ENCODE measurements at places on chromosomes 12 and 14.

DNA sequence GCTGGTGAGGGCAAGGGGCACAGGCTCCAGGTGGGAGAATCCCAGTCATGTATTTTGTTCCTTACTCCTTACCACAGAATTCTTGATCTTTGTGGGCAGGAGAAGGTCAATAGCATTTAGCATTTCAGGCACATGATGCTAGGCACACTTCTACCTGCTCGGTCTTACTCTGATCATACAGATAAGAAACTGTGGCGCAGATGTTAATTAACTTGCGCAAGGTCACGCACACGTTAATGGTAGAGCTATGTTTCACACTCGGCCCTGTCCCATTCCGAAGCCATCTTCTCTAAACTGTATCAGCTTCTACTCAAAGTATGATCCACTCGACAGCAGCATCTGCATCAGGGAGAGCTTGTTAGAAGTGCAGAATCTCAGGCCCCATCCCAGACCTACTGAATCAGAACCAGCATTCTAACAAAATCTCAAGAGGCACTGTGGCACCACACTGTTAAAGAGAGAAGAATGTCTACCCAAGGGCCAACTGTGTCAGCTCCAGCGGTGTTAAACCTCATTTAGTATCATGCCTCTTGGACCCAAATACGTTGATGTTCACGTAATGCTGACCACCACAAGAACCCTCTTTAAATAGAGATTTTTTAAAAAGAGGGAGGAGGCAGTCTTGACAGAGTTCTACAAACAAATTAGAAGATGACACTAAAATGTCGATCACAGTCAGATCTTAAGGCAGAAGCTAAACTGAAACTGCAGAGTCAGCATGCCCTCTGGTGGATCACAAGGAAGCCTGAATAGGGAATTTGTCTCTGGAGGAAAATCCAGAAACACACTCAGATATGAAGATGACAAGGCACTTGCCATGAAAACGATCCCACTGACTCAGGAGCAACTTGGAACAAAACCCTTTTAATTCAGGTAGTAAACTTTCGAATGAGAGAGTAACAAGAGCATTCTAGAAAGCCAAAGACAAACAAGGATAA, 7.3 kb downstream of the STXBP6 start:
- DNase-seq: peak; percentile 62

DNA sequence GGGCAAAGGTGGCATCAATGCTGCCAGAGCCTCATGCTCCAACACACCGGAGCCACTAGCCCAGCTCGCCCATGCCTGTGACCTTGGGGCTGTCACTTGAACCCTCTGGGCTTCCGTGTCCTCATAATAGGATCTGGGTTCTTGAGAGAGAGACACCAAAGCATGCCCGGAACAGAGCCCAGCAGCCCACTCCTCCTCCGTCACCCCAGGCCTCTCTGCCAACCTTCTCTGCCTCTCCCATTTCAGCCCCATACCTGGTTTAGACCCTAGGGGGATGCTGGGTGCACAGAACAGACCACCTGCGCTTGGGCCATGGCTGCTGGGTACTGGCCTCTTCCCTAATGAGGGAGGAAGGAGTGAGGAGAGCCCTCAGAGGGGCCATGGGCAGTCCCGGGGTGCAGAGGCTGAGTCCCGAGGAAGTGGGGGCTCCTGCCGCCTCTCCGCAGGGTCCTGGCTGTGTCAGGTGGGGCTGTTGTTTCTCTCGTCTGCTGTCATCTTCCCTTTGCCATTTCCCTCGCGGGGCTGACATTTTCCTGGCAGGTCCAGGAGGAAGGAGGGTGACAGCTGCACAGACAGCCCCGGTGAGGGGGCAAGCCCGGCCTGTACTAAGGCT, 172.4 kb upstream of the RTL1 start:
- DNase-seq: no peak

GRCh38 chr12:71474791-71475190, 35.2 kb downstream of the LGR5 start:
- no peak for DNase-seq

- DNase-seq: peak; percentile 40
These were observed 75.7 kb downstream of the MYRFL start for GRCh38 chr12:69900720-69901131.

GRCh38 chr12:131232036-131232435, 278.3 kb downstream of the ADGRD1 start:
- DNase-seq: no peak

DNA sequence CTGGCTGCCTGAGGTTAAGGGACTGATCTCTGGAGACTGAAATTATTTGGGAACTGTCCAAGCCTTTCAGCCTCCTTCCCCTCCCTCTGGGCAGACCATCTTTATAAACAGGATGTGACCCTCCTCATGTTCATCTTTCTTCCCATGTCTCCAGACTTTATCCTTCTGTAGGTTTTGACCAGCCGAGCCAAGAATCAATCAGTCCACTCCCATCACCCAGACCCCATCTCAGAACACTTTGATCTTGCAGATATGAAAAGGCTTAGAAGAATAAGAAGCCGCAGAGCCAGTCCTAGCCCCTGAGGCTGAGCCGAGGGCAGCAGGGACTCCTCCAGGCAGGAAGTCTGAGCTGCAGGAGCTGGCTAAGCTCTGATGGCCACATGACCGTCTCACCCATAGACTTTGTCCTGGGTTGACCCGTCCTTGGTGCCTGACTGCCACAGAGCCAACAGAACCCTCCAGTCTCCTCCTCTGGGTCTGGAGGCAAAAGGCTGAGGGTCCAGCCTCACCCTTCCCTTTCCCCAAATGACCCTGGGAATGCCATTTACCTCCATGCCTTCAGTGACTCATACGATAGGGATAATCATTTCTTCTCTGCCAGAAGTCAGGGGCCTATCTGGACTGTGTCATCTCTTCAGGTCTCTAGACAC, 1.6 kb downstream of the KRT71 start:
- no peak for DNase-seq

DNA sequence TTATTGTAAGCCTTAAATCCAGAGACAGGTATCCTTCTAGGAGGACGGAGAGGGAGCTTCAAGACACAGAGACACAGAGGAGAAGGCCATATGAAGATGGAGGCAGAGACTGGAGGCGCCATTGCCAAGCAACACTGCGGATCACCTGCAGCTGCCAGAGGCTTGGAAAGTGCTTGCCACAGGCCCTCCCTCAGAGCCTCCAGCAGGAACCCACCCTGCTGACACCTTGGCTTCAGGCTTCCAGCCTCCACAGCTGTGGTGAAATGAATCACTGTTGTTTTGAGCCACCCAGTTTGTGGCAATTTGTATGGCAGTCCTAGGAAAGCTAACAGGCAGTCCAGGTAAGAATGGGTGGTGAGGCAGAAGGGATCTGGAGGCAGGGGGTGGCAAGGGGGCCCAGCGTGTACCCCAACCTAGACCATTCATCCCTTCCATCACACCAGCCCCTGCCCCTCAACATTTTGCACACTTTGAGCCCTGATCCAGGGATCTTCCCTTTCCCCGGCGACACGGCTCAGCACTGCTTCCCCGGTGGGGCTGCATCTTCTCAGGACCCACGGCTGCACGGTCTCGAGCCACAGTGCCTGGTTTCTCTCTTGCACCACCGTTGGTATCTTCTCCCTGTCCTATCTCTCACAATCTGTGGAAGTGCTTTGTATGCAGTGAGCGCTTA, 22.3 kb upstream of the BCDIN3D start:
- DNase-seq: no peak

DNA sequence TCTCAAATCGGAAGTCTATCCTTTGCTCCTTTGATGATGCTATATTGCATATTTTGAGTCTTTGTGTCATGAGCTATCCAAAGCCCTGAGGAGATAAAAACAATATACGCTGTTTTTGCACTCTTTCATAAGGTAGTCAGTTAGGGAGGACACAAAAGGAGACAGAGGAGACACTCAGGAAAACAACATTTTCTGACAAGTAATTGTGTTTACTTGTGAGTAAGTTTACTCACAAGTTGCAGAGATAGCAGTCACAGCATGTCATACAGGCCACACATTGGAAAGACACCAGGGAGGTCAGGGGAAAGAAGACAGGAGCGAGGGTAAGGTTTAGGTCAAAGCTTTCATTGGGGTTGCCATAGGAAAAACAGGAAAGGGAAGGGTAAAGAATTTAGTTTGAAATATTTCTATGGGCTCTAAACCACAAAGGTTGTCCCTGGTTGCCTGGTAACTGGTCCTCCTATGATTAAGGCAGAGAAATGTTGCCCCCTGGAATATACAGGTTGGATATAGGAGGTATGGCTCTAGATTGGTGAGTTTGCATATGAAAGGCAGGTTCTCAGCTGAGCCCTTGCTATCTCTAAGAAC, 7.4 kb upstream of the GABARAPL1 start:
- peak; percentile 19 for DNase-seq

GRCh38 chr12:116381744-116382685, 104.5 kb upstream of the MED13L start:
- DNase-seq: peak; percentile 94

DNA sequence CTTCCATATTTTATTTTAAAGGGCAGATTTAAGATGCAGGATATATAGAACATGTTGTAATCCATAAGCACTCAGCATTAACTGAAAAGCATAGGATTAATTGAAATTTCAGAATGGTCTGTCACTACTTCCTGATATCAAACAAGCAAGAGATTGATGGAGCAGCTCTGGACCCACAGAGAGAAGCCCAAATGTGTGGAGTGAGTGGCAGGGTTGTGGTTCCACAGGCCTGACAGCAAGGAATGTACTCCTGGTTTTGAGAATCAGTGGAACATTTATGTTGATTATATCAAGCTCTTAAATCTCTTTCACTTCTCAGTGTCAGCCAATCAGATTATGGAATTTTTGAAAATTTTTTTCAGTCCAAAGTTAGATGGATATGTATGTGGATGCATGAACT, 267.6 kb upstream of the PRICKLE1 start:
- no peak for DNase-seq

DNA sequence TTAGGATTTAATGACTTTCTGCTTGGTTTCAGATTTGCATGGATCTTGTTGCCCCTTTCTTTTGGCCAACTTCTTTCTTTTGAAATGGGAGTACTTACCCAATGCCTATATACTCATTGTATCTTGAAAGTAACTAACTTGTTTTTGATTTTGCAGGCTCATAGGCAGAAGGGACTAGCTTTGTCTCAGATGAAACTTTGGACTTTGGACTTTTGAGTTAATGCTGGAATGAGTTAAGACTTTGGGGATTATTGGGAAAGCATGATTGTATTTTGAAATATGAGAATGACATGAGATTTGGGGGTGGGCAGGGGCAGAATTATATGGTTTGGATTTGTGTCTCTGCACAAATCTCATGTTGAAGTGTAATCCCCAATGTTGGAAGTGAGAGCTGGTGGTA, 657.1 kb downstream of the TMTC2 start:
- no peak for DNase-seq

- no peak for DNase-seq
These were observed 118.9 kb downstream of the UNC79 start for GRCh38 chr14:93549595-93549994.

- DNase-seq: no peak
These were observed 8.4 kb upstream of the ERGIC2 start for GRCh38 chr12:29389295-29389919.

DNA sequence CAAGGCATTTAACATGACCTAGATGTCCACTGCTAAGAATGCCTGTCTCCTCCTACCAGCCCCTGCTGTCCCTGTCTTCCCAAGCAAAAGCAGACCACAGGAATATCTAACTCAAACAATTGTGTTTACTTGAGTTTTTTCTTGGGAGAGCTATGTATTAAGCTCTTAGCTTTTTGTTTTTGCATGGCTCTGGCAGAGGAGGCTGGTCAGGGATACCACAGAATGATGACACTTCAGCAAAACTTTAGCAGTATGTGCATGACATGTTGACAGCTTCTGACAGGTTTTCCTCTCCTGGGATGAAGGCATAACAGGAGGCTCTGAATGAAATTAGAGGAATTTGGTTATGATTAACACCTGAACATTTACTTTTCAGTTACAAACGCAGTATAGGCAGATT, 6.9 kb downstream of the TMBIM6 start:
- DNase-seq: no peak

GRCh38 chr12:32062881-32063280, 43.8 kb upstream of the BICD1 start:
- DNase-seq: no peak
